ENCODE measurements at places on chromosomes 2 and 18. TPM values are rescaled to one million over a fixed set of nuclear protein-coding genes. Genes with fewer than 3 reads are reported as not detected.

Gene LRATD1
- total RNA-seq = 5.2 TPM

Gene TEKT4
- total RNA-seq = under 0.01 TPM

Gene FLACC1
- 1.0 TPM for total RNA-seq

Gene CD28
- 4.2 TPM for total RNA-seq

Gene EMILIN2
- total RNA-seq = 23.0 TPM
